ENCODE measurements at places on chromosomes 1 and 21. TPM values are rescaled to one million over a fixed set of nuclear protein-coding genes. Genes with fewer than 3 reads are reported as not detected.

- H3K36me3 ChIP-seq = no peaks in the 10 kb centered on the region
- DNase-seq = no peak
- H3K4me1 ChIP-seq = no peaks in the 10 kb centered on the region
- H3K4me3 ChIP-seq = no peak overlapping the region
- no peaks in the 10 kb centered on the region for H3K27me3 ChIP-seq
- no peak overlapping the region for H3K27ac ChIP-seq
These were observed 16.8 kb downstream of the VCAM1 start for GRCh38 chr1:100736324-100736723.

DNA sequence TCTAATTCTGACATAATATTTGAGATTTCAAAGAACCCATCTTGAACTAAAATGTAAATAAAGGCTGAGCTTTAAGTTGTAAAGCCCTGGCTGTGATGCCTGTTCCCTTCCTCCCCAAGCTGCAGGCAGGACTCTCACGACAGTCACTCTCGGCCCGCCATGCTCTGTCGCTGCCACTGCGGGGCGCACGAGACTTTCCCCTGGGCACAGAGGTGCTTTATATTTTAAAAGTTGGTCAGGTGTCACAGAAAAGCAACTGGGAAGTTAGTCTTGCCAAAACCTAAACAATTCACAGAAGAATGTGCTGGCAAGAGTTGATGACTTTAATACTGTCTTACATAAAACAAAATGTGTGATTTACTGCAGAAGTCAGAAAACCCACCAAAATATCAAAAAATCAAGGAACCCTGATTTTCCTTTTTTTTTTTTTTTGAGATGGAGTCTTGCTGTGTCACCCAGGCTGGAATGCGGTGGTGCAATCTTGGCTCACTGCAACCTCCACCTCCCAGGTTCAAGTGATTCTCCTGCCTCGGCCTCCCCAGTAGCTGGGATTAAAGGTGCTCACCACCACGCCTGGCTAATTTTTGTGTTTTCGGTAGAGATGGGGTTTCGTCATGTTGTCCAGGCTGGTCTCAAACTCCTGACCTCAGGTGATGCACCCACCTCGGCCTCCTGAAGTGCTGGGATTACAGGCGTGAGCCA lies 10.7 kb downstream of the LRRC47 start:
- H3K36me3 ChIP-seq = peaks cover 25% of the 10 kb centered on the region
- DNase-seq = no peak
- H3K27ac ChIP-seq = no peak overlapping the region
- peaks cover 14% of the 10 kb centered on the region for H3K4me1 ChIP-seq

DNA sequence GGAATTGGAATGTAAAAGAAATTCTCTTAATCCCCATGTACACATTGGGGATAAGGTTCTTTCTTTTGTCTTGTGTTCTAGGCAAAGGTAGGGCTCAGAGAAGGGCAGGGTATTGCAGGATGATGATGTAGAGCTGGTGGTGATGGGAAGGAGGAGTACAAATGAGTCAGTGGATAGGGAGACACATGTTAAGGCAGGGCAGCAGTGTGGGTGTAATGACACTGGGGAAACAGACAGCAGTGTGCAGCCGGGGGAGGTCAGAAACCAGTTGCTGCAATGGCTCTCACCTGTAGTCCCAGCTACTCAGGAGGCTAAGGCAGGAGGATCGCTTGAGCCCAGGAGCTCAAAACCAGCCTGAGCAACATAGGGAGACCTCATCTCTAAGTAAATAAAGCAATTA lies 5.1 kb downstream of the NLRP3 start:
- DNase-seq = no peak
- no peak overlapping the region for H3K4me3 ChIP-seq
- no peak overlapping the region for H3K27ac ChIP-seq
- H3K27me3 ChIP-seq = peaks cover 8% of the 10 kb centered on the region

GRCh38 chr1:228691926-228692325 lies 43.4 kb upstream of the RHOU start:
- H3K4me3 ChIP-seq = no peak overlapping the region
- no peaks in the 10 kb centered on the region for H3K4me1 ChIP-seq
- DNase-seq = no peak
- no peak overlapping the region for H3K27ac ChIP-seq
- no peaks in the 10 kb centered on the region for H3K36me3 ChIP-seq

- H3K4me3 ChIP-seq = peak overlapping the region; percentile 71
- no peak for DNase-seq
- H3K27me3 ChIP-seq = no peaks in the 10 kb centered on the region
- peaks cover 9% of the 10 kb centered on the region for H3K4me1 ChIP-seq
- peak overlapping the region; percentile 71 for H3K27ac ChIP-seq
- peaks cover 9% of the 10 kb centered on the region for H3K36me3 ChIP-seq
These were observed 39.9 kb upstream of the HMGN1 start for GRCh38 chr21:39388811-39389155.

DNA sequence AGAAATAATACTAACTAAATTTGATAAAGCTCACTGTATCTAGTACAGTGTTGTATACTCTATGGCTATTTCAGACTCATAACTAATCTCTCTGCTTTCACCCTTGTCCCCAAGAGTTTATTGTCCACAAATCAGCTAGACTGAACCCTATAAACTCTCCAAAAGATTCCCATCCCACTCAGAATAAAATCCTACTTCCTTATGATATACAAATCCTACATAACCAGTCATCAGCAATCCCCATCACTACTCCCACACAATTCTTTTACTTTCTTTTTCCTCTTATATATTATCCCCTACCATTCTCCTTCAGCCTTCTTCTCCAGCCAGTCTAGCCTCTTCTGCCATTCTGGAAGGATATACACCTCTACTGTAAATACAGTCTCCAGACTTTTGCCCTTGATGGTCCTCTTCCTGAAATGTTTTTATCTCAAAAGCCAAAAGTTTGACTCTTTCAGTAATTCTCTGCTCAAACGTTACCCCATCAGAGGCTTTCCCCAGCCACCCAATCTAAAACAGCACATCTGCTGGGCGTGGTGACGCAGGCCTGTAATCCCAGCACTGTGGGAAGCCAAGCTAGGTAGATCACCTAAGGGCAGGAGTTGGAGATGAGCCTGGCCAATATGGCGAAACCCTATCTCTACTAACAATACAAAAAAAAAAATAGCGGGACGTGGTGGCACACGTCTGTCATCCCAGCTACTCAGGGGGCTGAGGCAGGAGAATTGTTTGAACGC lies 41.6 kb downstream of the ABL2 start:
- no peaks in the 10 kb centered on the region for H3K36me3 ChIP-seq
- DNase-seq = no peak
- no peak overlapping the region for H3K27ac ChIP-seq
- no peaks in the 10 kb centered on the region for H3K27me3 ChIP-seq
- H3K4me1 ChIP-seq = peaks cover 7% of the 10 kb centered on the region
- no peak overlapping the region for H3K4me3 ChIP-seq

GRCh38 chr1:213688655-213689054 lies 299.1 kb upstream of the PROX1 start:
- H3K27ac ChIP-seq = no peak overlapping the region
- no peaks in the 10 kb centered on the region for H3K27me3 ChIP-seq
- no peak overlapping the region for H3K4me3 ChIP-seq
- no peaks in the 10 kb centered on the region for H3K36me3 ChIP-seq
- no peak for DNase-seq

GRCh38 chr1:150243003-150243402 lies 7.1 kb upstream of the ANP32E start:
- H3K27me3 ChIP-seq = no peaks in the 10 kb centered on the region
- no peak overlapping the region for H3K4me3 ChIP-seq
- no peaks in the 10 kb centered on the region for H3K36me3 ChIP-seq
- DNase-seq = no peak
- H3K27ac ChIP-seq = no peak overlapping the region

GRCh38 chr1:65395887-65396612 lies 24.4 kb upstream of the LEPR start:
- no peak for DNase-seq
- no peaks in the 10 kb centered on the region for H3K27me3 ChIP-seq
- no peaks in the 10 kb centered on the region for H3K36me3 ChIP-seq
- H3K4me1 ChIP-seq = no peaks in the 10 kb centered on the region
- no peak overlapping the region for H3K27ac ChIP-seq
- H3K4me3 ChIP-seq = no peak overlapping the region

DNA sequence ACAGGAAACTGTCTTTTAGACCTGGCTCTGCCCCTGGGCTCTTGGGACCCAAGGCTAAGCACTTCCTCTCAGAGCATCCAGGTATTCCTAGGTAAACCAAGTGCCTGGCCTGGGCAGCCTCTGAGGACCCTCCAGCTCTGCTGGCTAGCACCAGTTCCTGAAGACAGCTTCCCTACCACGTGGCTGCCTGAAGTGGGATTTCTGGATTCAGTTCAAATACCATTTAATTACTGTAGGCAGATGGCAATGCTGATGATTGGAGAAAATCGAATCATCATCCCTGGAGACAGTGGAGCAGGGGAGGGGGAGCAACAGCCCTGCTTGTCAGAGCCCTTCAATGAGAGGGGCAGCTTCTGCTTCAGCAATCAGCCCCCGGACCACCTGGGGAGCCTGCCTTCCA lies 11.9 kb downstream of the KIF21B start:
- H3K4me1 ChIP-seq = peaks cover 8% of the 10 kb centered on the region
- DNase-seq = no peak
- H3K27me3 ChIP-seq = no peaks in the 10 kb centered on the region
- no peak overlapping the region for H3K4me3 ChIP-seq
- peaks cover 10% of the 10 kb centered on the region for H3K36me3 ChIP-seq

- peaks cover 7% of the 10 kb centered on the region for H3K4me1 ChIP-seq
- no peak overlapping the region for H3K27ac ChIP-seq
- H3K36me3 ChIP-seq = no peaks in the 10 kb centered on the region
- H3K27me3 ChIP-seq = no peaks in the 10 kb centered on the region
These were observed 204.1 kb downstream of the COL24A1 start for GRCh38 chr1:85952460-85952859.

DNA sequence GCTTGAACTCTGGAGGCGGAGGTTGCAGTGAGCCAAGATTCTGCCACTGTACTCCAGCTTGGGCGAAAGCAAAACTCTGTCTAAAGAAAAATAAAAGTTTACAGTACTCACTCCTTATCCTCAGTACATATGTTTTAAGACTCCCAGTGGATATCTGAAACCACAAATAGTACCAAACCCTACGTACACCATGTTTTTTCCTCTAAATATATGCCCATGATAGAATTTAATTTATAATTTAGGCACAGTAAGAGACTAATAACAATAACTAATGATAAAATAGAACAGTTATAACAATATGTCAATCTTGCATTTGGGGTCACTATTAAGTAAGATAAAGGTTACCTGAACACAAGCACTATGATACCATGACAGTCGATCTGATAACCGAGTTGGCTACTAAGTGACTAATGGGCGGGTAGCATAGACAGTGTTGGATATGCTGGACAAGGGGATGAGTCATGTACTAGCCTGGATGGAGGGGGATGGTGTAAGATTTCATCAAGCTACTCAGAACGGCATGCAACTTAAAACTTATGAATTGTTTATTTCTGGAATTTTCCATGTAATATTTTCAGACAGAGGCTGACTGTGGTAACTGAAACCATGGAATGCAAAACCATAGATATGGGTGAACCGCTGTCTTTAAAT lies 43.7 kb downstream of the ST7L start:
- no peaks in the 10 kb centered on the region for H3K36me3 ChIP-seq
- no peak overlapping the region for H3K4me3 ChIP-seq
- H3K4me1 ChIP-seq = no peaks in the 10 kb centered on the region
- no peak for DNase-seq
- H3K27ac ChIP-seq = no peak overlapping the region

DNA sequence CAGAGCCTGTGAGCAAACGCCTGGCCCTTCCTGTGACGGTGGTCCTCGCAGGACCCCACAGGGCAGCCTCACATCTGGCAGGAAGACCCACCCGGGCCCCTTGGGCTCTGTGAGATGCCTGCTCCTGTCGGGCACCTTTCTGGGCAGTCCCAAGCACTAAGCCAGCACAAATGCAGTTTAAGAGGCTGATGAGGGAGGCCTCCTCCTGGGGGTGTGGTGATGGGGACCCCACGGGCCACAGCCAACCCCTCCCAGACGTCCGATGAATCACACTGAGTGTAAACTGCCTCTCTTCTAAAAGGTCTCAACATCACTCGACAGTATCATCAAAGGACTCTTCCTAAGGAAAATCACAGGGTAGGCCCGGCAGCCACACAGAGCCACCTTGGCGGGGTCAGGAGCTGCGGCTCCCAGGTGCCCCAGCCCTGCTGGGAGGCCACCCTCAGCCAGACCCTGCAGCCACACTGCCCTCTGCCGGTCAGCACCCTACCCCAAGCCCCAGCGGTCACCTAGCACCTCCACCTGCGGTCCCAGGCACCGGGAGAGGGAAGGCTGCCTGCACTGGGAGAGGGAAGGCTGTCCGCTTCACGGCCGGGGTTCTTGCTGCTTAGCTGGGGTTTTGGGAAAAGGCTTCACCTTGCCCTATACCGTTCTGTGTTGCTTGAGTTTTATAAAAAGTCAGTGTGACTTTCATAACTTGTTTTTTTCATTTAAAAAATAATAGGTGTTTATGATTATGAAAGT lies 3.9 kb upstream of the PRKCZ start:
- H3K4me3 ChIP-seq = no peak overlapping the region
- no peaks in the 10 kb centered on the region for H3K36me3 ChIP-seq
- H3K4me1 ChIP-seq = no peaks in the 10 kb centered on the region
- no peak for DNase-seq

DNA sequence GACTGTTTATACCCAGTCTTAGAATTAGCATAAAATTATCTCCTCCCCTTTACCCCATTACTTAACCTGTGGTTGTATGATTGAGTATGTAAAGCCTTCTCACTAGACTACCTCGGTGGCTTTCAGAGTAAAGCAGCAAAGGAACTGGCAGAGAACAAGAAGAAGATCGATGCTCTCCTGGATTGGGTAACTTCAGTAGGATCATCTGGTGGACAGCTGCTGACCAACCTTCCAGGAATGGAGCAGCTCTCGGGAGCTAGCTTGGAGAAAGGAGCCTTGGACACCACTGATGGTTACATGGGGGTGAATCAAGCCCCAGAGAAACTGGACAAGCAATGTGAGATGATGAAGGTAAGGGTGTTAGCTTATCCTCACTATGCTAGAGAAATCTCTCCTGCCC lies 138.6 kb upstream of the BMP8A start:
- no peaks in the 10 kb centered on the region for H3K27me3 ChIP-seq
- no peak overlapping the region for H3K27ac ChIP-seq
- no peak overlapping the region for H3K4me3 ChIP-seq
- peaks cover 44% of the 10 kb centered on the region for H3K36me3 ChIP-seq
- H3K4me1 ChIP-seq = no peaks in the 10 kb centered on the region
- no peak for DNase-seq

GRCh38 chr1:109185990-109186732 lies 27.6 kb upstream of the SARS1 start:
- DNase-seq = no peak
- no peaks in the 10 kb centered on the region for H3K4me1 ChIP-seq
- no peak overlapping the region for H3K4me3 ChIP-seq
- H3K27me3 ChIP-seq = no peaks in the 10 kb centered on the region
- H3K36me3 ChIP-seq = no peaks in the 10 kb centered on the region
- no peak overlapping the region for H3K27ac ChIP-seq

Gene CAPN8
- 7.5 TPM for total RNA-seq

Gene PRELP
- total RNA-seq = 0.05 TPM

Gene GNG5
- total RNA-seq = 149 TPM

Gene ADGRL2
- total RNA-seq = 0.43 TPM

Gene LMX1A
- total RNA-seq = not detected

Gene PLA2G2C
- not detected for total RNA-seq

Gene TTF2
- 121 TPM for total RNA-seq

Gene AMY1A
- total RNA-seq = not detected

Gene RPTN
- not detected for total RNA-seq

Gene CA6
- total RNA-seq = not detected

Gene CD48
- 323 TPM for total RNA-seq

Data from GM12878 (cell line).